RCC 7860 (cell line): ENCODE measurements at places on chromosomes 3 and 15.

GRCh38 chr3:140051019-140051957 lies 116.3 kb downstream of the CLSTN2 start:
- DNase-seq = no peak

DNA sequence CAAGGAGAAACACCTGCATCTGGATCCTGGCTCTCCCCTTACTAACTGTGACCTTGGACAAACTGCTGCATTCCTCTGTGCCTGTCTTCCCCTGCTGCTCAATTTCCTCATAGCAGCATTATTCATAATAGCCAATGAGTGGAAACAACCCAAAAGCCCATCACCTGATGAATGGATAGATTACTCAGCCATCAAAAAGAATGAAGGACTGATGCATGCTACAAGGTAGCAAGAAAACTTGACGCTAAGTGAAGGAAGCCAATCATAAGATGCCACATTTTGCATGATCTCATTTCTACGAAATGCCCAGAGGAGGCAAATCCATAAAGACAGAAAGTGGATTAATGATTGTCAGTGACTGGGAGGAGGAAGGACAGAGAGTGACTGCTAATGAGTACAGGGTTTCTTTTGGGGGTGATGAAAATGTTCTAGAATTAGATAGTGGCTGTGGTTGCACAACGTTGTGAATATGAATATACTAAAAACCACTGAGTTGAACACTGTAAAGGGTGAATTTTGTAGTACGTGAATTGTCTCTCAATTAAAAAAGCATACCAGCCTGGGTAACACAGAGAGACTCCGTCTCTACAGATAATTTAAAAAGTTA lies 11.2 kb downstream of the IGDCC4 start:
- peak; percentile 70 for DNase-seq

GRCh38 chr3:117366574-117366973 lies 657.0 kb downstream of the TUSC7 start:
- DNase-seq = no peak

DNA sequence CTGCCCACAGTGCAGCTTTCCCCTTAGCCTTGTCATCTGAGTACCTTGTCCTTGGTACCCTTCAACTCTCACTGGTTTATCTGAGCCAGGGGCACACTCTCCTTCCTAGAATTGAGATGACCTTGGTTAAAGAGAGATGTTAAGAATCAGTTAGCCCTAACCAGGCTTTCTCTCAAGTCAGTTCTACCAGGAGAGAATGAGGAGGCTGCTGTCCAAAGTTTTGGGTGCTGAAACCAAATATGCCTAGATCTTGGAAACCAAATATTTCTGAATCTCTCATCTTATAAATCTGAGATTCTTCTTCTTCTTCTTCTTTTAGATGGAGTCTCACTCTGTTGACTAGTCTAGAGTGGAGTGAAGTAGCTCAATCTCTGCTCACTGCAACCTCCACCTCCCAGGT lies 12.0 kb upstream of the CTXND1 start:
- DNase-seq = no peak

- DNase-seq = no peak
These were observed 15.6 kb upstream of the STRA6 start for GRCh38 chr15:74217907-74218885.

DNA sequence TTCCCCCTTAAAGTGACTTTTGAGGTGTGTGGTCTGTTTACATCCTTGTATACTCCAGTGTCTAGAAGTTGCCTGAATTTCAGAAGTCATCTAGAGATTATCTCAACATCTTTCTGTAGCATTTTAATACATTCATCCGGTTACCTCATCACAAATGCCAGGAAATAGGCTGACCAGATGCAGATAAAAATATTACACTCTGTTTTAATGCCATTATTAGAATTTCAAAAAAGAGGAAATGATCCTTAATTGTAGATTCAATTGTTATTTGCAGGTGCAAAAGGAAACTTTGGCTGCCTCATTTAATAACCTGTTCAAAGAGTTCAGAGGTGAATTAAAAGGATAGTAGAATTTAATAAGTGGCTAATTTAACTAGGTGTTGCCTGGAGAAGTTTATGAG lies 290.9 kb downstream of the C3orf38 start:
- DNase-seq = no peak

DNA sequence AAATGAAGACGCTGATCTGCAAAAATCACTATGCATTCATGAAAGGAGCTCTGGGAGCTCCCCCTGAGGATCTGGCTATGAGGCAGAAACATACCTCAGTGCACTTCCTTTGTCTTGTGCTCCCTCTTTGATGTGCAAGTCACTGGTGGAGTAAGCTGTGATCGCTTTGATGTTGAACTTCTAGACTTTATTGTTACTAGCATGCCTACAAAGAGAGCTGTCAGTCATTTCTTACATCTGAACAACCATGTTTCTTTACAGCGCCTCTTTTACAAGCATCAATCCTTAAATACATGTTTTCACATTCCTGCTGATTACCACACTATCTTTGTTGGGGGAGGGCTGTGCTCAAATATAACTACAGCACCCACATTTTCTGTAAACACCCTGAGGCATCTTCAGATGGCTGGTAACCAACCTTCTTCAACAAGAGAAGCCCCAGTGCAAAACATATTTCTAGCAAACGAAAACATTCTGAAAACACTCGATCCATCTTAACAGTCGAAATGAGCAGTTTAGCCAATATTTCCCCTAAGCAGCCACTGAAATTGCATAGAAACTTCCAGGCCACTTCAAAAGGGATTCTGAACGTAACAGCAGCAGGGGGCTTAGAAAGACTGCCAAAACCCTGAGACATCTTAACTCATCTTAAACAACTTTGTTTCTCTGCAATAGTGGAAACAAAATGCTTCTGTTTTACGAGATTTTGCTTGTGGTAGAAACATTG lies 101.9 kb upstream of the ICE2 start:
- DNase-seq = no peak

GRCh38 chr3:136177876-136178275 lies 18.3 kb downstream of the MSL2 start:
- DNase-seq = no peak

GRCh38 chr15:74838137-74838516 lies 4.8 kb downstream of the ULK3 start:
- no peak for DNase-seq

GRCh38 chr15:32723171-32723948 lies 5.6 kb downstream of the GREM1 start:
- no peak for DNase-seq

DNA sequence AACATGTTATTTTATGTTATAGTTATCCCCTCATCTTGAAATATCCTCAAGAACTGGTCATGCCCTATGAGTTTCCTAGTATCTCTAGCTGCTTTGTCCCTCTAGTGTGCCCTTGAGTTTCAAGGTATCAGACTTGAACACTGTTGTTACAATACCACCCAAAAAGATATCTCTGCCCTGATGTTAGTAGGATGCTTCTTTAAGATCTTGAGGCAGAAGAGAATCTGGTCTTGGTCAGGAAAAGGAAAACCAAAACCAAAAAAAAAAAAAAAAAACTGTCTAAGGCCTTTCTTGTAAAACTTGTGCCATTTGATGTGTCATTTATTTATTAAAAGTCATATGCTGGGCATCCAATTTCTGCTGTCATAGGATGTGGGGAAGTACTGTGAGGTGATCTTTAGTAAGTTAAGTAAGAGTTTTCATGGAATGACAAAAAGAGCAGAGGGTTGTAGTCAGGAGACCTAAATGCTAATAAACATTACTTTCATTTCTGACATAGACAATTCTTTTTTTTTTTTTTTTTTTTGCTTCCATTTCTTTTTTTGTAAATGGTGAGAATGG lies 229.7 kb downstream of the NECTIN3 start:
- no peak for DNase-seq

GRCh38 chr3:97942801-97943546 lies 29.3 kb downstream of the RIOX2 start:
- DNase-seq = no peak

GRCh38 chr3:176275113-176275512 lies 922.2 kb downstream of the TBL1XR1 start:
- no peak for DNase-seq

GRCh38 chr15:70203981-70204560 lies 106.4 kb upstream of the TLE3 start:
- no peak for DNase-seq

- peak; percentile 71 for DNase-seq
These were observed 72.8 kb downstream of the CD200R1L start for GRCh38 chr3:112773864-112774263.

- DNase-seq = no peak
These were observed 34.3 kb upstream of the ZBTB38 start for GRCh38 chr3:141333836-141334626.

GRCh38 chr15:66566963-66567531 lies 1.2 kb upstream of the LCTL start:
- DNase-seq = peak; percentile 55
